ENCODE measurements at places on chromosomes 4 and X.

- DNase-seq: no peak
Observed at GRCh38 chr4:1640190-1640589, 43.9 kb downstream of the FAM53A start.

DNA sequence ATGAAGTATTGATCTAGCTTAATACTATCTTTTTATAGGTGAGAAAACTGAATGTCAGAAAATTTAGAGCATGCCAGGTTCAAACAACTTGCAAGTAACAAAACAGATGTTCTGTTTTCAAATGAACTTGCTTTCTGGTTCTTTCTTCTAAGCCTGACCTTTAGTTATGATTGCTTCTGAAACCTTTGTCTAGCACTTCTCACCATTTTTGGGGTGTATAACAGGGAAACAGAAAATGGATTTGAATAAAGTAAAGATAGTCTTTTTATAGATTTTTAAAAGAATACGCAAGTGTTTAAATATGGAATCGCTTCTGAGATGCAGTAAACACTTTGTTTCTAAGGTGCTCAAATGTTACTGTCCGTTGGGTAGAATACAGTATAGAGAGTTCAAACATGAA is 687.2 kb upstream of the CPEB2 start:
- no peak for DNase-seq

- no peak for DNase-seq
Observed at GRCh38 chrX:133380711-133381619, 34.3 kb downstream of the GPC4 start.

- no peak for DNase-seq
Observed at GRCh38 chr4:68570122-68570507, 6.0 kb downstream of the UGT2B17 start.

GRCh38 chr4:82578935-82579334 is 17.1 kb upstream of the TMEM150C start:
- DNase-seq: no peak

DNA sequence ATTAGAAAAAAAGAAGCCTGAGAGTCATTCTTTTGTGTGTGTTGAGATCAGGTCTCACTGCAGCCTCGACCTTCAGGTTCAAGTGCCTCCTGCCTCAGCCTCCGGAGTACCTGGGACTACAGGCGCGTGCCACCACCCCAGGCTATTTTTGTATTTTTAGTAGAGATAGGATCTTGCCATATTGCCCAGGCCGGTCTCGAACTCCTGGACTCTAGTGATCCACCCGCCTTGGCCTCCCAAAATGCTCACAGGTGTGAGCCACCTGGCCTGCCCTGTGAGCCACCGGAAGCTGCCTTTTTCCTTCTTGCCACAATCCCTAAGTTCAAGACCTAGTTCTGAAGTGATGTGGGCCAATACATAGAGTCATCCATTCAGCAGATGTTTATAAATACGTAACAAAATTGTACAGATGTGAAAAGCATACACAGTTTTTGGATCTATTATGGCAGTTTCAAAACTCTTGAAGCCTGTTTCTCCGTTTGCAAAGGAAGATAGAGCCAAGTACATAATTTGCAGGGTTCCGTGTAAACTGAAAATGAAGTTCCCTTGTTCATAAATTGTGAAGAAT is 536 bp upstream of the CTSO start:
- DNase-seq: no peak

DNA sequence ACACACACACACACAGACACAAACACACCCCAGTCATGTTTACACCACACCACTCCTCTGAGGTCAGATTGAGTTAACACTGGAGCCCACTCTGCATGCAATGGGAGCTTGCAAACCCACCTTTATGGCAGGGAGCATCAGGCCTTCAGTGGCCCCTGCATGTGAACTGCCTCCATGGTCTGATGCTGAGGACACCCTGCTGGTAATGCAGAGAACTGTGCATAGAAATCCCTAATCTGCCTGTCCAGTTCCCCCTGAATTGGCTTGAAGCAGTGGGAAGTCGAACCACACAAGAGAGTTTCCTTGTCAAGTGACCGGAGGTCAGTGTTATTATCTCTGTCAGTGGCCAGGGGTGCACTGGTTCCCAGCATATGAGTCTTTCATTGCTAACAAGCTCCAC is 59.8 kb downstream of the ANOS1 start:
- DNase-seq: no peak

DNA sequence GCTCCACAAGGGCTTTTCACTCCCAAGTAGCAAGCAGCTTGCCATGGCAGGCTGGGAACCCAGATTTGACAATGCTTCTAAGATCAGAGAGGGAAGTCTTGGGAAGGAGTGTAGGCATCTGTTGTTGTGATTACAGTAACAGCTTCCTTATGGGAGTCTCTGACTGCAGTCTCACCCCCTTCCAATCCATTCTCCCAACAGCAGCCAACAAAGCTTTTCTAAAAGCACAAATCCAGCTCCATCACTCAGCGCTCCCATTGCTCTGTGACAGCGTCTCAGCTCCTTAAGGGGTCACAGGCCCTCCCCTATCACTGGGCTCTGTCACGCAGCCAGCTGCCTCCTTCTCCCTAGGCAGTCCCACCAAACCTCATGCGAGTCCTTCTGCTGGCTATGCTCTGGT is 7.1 kb downstream of the IGFBP7 start:
- DNase-seq: no peak

DNA sequence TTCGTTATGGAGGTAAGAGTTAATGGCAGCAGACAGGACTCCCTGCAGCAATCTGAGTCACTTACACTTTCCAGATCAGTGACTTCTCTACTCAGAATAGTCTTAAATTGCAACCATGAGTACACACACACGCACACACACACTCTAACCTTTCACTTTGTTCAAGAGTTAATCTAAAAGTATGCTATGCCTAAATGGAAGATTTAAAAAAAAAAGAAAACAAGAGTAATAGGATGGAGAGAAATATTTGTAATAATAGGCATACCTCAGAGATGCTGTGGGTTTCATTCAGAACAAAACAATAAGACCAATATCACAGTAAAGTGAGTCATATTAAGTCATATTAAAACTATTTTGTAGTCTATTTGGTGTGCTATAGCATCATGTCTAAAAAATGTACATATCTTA is 969.1 kb upstream of the PCDH10 start:
- DNase-seq: no peak

GRCh38 chrX:73877687-73878086 is 314.7 kb downstream of the CHIC1 start:
- DNase-seq: no peak

DNA sequence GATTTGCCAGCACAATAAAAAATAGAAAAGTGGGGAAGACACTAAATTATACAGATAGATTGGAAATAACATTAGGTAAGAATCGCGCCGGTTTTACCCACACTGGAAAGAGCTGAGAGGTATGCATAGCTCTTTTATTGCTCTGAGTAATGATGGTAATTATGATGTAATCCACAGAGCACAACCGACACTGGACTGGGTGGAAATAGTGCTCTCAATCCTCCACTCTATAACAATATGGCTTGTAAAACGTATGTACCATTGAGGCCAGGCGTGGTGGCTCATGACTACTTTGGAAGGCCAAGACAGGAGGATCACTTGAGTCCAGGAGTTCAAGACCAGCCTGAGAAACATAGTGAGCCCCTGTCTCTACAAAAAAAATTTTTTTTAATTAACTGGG is 104.3 kb upstream of the RAPGEF2 start:
- no peak for DNase-seq

GRCh38 chrX:20433388-20433775 is 166.7 kb upstream of the RPS6KA3 start:
- DNase-seq: no peak

- no peak for DNase-seq
Observed at GRCh38 chrX:115892787-115893671, 277.5 kb upstream of the AGTR2 start.

DNA sequence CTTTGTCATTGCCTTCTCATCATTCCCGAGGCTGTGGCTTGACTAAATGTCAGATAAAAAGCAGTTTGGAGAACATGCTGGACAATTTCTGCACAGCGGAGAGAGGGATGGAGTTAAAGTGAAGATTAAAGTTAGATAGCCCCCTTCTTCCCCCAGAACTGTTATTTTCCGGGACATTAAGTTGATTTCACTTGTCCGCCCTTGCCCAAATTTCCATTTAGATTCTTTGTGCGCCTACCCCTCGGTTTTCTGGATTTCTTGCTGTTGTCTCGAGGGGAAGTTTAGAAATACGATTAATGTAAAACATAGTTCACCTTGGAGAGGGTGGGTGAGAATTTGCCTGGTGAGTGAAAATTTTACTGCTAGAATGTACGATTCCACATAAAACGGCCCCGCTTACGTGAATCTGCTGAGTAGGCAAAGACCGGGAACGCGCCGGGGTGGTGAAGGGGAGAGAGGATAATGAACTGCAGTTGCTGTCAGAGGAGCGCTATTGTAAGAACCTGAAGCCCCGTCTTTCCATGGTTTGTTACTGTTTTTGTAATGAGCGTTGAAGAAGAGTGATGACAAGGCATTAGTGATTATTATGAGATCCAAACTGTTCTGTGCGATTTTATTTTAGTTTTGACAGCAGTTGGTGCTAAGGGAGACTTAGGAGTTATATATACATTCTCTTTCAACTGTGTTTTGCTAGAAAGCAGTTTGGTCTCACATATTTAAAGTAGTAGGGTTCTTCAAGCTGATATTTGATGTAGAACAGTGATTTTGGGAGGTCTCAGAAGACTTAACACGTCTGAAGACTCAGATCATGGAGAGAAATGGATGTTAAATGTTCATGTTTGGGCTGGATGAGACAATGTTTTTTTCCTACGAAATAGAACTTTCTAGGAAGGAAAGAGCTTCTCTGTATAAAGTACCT is 73.0 kb downstream of the AFF1 start:
- DNase-seq: peak; percentile 54

GRCh38 chrX:44082829-44083228 is 109.6 kb upstream of the NDP start:
- DNase-seq: no peak

GRCh38 chr4:52241916-52242315 is 190.8 kb downstream of the SPATA18 start:
- DNase-seq: no peak

GRCh38 chr4:17164666-17165065 is 266.2 kb upstream of the LDB2 start:
- DNase-seq: no peak

DNA sequence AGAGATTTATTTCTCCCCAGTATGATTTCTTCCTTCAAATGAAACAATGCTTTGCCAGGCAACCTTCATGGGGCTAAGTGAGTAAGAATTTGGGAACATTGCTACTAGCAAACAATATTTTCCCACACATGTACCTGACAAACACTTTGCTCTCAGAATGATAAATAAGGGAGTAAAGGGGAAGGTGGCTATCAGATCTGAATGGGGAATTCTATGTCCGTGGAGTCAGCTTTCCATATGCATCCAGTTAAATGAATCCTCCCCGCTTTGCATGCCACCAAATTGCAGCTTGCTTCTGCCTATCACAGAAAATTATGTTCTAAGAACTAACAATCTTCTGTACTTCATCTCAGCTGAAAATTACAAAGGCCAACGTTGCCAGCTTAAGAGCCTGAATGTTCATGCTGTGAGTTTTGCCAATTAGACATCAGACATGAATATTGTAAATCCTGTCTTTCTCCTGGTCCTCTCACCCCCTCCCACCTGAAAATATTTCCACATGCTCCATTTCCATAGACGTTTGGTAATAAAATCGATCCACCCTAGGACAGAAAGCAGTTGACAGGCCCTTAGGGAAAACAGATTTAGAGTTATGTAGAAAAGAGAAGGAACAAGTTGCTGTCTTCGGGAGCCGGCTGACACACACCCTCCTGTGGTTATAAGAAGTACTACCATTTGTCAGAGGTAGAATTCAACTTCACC is 6.3 kb downstream of the MEPE start:
- DNase-seq: peak; percentile 57

GRCh38 chrX:905848-906566 is 275.4 kb downstream of the SHOX start:
- DNase-seq: no peak

GRCh38 chrX:104118765-104119164 is 6.4 kb downstream of the ZCCHC18 start:
- DNase-seq: no peak

- DNase-seq: no peak
Observed at GRCh38 chrX:24372021-24372763, 11.8 kb downstream of the SUPT20HL1 start.

GRCh38 chr4:168200685-168201084 is 108.3 kb downstream of the ANXA10 start:
- DNase-seq: no peak

DNA sequence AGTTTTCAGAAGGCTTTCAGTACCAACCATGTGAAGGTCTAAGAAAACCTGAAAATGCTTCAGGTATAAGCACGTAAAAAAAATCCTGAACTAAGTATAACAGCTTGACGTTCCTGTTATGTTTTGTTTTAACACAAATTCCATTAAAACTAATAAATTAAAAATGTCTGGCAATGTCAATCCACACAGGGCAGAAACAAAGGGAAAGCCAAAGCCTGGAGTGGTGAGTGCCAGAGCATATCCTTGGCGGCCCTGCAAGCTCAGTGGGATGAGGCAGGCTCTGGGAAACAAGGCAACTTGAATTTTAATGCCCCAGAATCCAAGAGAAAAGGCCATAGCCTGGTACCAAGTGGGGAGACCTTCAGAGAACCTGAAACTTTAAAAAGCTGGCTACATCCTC is 78.2 kb downstream of the EPHA5 start:
- no peak for DNase-seq

DNA sequence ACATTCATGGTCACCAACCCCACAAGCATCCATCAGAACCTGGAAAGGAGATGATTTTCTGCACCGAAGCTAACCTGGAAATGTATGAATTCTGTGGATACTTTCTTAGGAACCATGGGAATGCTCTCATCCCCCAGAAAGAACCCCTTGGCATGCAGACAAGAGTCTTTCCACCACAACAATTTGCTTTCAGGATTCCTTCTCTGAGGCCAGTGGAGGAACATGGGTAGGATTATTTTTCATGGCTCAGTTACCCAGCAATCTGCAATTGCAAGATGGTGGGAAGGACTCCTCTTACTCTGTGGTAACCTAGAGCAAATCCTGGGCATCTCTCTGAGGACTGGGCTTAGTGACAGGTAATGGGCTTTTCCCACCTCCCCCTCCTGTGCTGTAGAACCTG is 131.9 kb upstream of the MSX1 start:
- DNase-seq: no peak

- DNase-seq: no peak
Observed at GRCh38 chr4:930827-931193, 1.3 kb downstream of the GAK start.

DNA sequence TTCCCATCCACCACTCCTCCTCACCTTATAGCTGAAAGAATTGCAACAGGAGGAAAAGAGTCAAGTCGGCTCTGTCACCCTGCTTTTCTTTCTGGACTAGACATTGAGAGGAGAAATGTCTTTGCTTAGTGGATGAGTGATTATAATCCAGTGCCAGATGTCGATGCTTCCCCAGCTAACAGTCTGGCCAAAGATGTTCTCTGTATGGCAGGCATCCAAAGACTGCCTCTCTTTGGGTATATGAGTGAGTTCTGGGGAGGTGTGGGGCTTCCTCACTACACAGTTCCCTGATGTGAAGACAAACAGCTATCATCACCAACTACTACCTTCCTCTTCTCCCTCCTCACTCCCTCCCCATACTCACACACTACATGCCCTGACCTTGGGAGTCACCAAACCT is 90.9 kb downstream of the COMMD8 start:
- no peak for DNase-seq
